ENCODE measurements at places on chromosomes 11 and 22.

DNA sequence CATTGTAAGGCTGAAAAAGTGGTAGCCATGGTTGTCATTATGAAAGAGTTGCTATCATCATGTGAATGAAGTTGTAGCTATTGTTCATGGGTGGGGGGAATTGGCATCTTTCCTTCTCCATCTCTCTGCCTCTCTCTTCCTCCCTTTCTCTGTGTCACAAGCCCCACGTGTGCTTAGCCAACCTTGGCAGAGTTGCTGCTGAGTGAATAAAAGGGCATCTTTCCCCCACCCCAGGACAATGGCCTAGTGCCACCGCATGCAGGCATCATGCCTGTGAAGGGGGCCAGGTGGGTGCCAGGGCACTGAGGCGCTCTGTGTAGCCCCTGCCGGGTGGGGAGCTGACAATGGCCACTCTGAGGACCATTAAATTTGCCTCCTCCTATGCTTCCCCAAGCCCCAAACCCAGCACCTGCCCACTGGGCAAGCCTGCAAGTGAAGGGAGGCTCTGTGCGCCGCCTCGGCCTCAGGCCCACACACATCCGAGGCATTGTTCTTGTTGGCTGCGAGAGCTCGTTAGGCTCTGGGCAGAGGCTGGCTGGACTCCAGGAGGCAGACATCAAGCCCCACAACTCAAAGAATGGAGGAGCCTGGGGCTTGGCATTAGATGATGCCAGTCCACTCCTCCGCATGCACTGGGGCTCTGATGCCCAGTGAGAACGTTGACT, 103.9 kb downstream of the SEZ6L start:
- no peak for DNase-seq

DNA sequence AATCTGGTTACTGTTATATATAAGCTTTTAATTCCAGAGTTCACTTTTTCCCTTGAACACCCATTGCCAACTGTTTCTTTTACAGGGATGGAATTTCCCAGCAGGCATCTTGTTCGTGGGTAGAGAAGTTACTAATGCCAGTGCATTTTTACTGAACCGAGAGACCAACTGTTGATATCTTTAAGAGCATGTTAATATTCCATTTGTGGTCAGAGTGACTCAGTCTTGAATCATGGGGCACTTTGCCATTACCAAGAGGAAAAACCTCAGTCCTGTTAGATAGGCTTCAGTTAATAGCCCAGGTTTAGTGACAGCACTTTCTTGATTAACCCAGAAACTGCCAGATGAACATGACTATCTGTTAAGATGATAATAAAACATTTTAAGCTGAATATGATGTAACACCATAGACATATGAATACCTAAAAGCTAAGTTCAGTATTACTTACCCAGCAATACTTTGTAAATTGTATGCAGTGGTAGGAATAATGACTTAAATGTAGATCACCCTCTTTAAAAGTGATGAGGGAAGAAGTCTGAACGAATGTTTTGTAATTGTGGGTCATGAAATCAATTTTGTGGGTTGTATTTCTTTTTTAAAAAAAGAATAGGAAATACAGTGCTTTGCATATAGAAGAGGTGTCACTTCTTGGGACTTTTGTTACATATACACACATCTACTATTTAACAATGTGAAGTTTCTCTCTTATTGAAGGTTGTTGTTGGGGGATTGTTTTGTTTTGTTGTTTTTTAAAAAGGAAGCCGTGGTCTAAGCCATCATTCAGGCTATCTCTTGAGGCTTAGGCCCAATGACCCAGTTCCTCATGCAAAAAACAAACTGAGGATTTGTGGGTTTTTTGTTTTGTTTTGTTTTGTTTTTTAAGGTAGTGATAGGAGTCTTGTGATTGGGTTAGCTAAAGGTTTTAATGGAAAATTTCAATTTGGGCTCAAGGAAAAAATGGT, 79.2 kb upstream of the GRIK4 start:
- DNase-seq = no peak

DNA sequence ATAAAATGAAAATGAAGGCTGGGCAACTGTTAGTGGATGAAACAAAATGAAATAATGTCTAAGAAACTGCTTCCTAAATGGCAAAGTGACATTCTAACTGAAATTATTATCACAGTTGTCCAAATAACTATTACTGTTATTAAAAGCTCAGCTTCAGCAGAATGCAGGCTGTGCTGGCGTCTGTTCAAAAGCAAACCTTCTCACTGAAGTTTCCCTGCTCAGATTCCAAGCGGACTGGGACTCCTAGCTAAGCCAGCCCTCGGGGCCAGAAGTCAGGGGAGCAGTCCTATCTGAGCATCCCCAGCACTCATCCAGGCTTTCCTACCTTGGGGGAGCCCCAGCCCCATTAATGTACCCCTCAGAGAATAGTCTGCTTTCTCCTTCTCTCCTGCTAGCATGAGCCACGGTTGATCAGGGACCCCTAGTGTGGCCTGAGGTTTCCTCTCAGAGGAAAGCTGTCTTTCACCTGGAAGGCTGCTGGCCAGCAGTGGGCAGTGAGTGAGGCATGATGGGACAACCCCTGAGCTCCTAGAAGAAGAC, 1167.3 kb downstream of the TBC1D22A start:
- DNase-seq = no peak

DNA sequence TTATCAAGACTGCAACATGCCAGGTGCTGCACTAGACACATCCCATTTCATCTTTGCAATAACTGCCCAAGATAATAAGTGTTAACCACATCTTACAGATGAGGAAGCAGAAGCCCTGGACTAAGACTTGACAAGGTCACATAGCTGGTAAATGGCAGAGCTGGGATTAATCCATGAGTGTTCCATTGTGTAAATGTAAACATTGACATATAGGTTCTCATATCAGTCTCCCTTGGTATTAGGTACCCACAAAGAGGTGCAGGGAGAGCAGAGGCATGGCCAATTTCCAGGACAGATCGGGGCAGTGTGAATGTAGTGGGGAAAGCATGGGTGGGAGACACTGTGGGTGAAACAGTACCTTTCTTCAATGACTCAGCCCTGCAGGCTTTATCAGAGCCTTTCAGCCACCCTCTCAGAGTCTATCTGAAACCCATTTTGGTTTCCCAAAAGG, 17.9 kb downstream of the MICAL2 start:
- DNase-seq = no peak

- no peak for DNase-seq
Measured at GRCh38 chr11:19907008-19907579, 194.5 kb downstream of the NAV2 start.

DNA sequence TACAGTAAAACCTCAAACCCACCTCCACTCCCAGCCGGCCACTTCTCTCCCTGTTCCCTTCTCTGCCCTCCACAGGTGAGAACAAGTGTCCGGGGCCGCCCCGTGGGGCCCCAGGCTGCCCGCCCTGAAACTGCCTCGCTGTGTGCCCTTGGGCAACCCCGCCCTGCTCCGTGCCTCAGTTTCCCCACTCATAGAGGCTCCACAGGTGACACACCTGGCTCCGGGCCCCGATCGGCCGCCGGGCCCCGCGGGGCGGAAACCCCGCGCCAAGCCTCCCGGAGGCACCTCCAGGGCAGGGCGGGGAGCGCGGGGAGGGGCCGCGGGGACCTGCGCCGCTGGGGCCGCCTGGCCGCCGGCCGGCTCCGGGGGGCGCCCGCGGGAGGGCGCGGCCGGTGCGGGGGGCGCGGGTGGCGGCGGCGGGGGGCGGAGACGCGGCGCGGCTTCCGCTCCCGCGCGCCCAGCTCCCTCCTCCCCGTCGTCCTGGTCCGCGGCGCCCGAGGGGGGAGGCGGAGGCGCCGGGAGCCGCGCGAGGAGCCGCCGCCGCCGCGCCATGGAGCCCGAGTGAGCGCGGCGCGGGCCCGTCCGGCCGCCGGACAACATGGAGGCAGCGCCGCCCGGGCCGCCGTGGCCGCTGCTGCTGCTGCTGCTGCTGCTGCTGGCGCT, at the start of gene LRP5:
TSS of gene LRP5 (plus strand) at position 475 of the 663 bp plus-strand sequence. CDS start at position 599, 124 bp downstream.
- DNase-seq = no peak

DNA sequence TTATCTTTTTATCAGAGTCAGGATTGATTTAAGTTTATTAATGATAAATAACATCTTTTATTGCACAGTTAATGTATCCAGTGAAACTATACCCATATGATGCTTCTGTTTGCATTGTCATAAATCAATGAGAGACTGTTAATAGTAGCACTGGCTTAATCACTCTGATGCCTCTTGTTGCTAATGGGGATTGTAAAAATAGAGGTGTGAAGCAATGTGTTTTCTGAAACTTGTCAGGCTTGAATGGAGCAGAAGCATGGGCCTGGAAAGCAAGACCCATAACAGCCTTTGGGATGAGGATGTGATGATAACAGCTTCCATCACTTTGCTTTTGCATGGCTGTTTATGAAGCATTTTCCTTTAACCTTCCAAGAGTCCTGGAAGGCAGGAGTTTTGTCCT, 319.7 kb downstream of the DDX10 start:
- DNase-seq = no peak

- DNase-seq = peak; percentile 59
Measured at GRCh38 chr22:31313366-31314147, 21.3 kb upstream of the PIK3IP1 start.

GRCh38 chr11:102776454-102776853, 4.0 kb downstream of the MMP10 start:
- no peak for DNase-seq

DNA sequence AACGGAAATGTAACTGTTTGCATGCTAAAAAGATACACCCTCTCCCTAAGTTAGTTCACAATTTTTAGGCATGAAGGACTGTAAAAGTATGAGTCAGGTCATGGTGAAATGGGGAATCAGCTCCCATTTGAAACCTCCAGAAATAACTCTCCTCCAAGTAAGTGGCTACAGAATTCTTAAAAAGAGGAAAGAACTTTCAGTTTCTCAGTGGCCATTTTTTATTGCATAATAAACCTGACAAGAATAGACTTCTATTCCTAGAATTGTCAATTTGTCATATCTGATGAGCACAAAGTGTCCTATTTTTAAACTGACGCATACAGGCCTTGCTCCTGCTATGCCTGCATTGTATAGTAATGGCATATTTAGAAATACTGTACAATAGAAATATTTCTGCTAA, 612.2 kb downstream of the CNTN5 start:
- DNase-seq = no peak

DNA sequence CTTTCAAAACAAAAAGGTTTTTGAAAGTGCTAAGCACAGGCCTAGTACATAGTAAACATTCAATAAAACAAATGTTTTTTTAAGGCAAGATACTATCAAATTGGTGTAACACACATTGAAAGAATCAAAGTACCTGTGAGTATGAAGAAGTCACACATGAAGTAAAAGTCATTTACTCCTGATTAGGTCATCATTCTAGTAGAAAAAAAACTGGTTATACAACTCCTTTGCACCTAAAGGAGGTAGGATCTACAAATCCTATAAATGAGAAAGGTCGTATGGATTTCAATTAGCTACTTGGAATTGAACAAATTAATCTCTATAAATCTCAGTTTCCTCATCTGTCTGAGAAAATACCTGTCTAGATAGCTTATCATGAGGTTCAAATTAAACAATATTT, 80.8 kb downstream of the SIK3 start:
- DNase-seq = no peak

- no peak for DNase-seq
Measured at GRCh38 chr11:108985945-108986279, 321.0 kb downstream of the DDX10 start.

DNA sequence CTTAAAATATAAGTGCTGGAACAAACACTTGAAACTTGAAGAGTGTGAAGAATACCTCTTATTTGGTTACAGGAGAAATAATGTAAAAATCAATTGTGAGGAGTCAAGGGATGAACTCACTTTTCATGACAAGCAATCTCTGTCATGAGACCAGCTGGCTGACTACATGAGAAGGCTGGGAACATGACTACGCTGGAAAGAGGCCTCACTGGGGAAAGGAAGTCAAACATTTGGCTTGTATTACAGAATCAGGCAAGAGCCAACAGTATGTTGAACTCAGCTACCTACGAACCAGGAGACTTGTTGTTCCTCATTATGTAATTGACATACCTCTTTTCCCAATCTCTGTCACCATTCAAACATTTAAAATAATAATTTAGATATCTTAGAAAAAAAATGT, 14.4 kb downstream of the DCDC1 start:
- no peak for DNase-seq

- no peak for DNase-seq
Measured at GRCh38 chr11:121038648-121039409, 14.9 kb downstream of the TBCEL start.

DNA sequence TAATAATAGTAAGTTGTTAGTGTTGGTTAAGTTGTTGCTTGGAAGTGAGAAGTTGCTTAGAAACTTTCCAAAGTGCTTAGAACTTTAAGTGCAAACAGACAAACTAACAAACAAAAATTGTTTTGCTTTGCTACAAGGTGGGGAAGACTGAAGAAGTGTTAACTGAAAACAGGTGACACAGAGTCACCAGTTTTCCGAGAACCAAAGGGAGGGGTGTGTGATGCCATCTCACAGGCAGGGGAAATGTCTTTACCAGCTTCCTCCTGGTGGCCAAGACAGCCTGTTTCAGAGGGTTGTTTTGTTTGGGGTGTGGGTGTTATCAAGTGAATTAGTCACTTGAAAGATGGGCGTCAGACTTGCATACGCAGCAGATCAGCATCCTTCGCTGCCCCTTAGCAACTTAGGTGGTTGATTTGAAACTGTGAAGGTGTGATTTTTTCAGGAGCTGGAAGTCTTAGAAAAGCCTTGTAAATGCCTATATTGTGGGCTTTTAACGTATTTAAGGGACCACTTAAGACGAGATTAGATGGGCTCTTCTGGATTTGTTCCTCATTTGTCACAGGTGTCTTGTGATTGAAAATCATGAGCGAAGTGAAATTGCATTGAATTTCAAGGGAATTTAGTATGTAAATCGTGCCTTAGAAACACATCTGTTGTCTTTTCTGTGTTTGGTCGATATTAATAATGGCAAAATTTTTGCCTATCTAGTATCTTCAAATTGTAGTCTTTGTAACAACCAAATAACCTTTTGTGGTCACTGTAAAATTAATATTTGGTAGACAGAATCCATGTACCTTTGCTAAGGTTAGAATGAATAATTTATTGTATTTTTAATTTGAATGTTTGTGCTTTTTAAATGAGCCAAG, 2.7 kb downstream of the NEAT1 start:
- DNase-seq = peak; percentile 94

DNA sequence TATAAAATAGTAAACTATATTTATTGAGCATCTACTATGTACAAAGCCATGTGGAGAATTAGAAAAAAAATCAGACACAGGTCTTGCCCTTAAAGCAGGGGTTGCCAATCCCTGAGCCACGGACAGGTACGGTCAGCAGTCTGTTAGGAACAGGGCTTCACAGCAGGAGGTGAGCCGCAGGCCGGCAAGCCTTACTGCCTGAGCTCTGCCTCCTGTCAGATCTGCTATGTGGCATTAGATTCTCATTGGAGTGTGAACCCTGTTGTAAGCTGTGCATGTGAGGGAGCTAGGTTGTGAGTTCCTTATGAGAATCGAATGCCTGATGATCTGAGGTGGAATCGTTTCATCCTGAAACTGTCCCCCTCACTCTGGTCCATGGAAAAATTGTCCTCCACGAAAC, 2.1 kb upstream of the RAG2 start:
- DNase-seq = no peak

GRCh38 chr11:69705901-69706787, 2.3 kb upstream of the FGF19 start:
- DNase-seq = no peak

DNA sequence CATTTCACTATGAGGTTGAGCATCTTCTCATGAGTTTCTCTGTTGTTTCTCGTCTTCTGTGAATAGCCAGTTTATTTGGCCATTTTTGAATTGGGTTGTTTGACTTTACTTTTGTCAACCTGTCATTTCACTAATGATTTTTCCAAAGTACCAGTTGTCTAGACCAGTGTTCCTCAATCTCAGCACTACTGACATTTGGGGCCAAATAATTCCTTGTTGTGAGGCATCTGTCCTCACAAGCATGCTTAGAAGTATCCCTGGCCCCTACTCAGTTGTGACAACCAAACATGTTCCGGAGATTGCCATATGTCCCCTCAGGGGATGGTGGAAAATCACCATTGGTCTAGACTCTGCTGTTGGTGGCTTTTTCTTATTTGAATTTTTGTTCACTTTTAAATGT, 87.7 kb upstream of the GNAZ start:
- DNase-seq = no peak
